ENCODE measurements at places on chromosomes 2 and 18. TPM values are rescaled to one million over a fixed set of nuclear protein-coding genes. Genes with fewer than 3 reads are reported as not detected.
A peak's percentile ranks its signal among the peaks of the same experiment; 100 is the strongest.

The SPEG gene
- 57.8 TPM for total RNA-seq

The NTSR2 gene
- not detected for total RNA-seq

The DOK6 gene
- total RNA-seq: 4.1 TPM

The ACVR1C gene
- total RNA-seq: 1.6 TPM

The FSHR gene
- total RNA-seq: not detected

The SERPINB13 gene
- not detected for total RNA-seq

The MBOAT2 gene
- 19.2 TPM for total RNA-seq

The FN1 gene
- total RNA-seq: 111 TPM

The GCKR gene
- total RNA-seq: 1.1 TPM

The OXER1 gene
- 2.7 TPM for total RNA-seq

The ST6GAL2 gene
- total RNA-seq: 8.6 TPM

The DLX1 gene
- total RNA-seq: not detected

The IL1B gene
- total RNA-seq: not detected

The SCN2A gene
- 0.39 TPM for total RNA-seq

The SETBP1 gene
- 9.6 TPM for total RNA-seq

The BZW1 gene
- total RNA-seq: 208 TPM

The HRH4 gene
- total RNA-seq: not detected

DNA sequence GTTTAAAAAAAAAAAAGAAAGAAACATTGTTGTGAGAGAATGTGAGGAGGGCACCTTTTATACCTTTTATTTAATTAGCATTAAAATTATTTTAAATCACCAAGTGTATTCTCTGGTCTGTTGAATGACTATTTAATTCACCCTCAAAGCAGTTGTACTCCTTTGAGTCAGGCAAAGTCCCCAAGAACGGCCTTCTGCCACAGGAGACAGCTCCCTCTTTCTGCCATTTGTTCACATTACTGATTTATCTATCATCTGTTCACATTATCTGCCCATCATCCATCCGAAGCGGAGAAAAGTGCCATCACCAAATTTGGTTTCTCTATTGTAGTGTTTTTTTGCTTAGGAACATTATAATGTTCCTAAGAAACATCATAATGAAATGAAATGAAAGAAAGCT lies 240.7 kb upstream of the DPP10 start:
- no peak for DNase-seq

DNA sequence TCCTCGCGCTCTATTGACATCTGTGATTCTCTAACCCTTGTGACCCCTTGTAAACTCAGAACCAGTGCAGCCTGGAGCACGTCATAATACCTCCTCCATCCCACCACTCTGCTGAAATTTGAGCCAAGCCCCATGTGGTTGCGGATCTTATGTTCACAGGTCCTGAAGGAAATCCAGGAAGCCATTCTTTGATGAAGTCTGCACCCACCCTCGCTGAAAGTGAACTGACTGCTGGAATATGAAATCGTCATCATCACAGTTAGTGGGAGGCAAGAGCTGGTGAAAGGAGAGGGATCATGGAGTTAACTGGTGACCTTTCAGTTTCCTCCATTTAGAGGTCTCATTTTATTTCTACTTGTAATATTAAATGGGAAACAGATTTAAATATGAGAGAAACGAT lies 21.6 kb downstream of the ZEB2 start:
- no peak for DNase-seq

DNA sequence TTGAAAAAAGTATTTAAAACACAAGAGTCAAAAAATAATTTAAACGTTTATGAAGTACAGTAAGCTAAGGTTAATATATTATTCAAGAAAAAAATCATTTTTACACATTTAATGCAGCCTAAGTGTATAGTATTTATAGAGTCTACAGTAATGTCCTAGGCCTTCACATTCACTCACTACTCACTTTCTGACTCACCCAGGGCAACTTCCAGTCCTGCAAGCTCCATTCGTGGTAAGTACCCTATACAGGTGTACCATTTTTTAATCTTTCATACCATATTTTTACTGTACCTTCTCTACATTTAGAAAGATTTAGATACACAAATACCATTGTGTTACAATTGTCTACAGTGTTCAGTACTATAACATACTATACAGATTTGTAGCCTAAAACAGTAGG lies 20.9 kb upstream of the RPRD1A start:
- DNase-seq: no peak

- DNase-seq: no peak
Observed at GRCh38 chr2:151757861-151758260, 23.6 kb upstream of the NEB start.

DNA sequence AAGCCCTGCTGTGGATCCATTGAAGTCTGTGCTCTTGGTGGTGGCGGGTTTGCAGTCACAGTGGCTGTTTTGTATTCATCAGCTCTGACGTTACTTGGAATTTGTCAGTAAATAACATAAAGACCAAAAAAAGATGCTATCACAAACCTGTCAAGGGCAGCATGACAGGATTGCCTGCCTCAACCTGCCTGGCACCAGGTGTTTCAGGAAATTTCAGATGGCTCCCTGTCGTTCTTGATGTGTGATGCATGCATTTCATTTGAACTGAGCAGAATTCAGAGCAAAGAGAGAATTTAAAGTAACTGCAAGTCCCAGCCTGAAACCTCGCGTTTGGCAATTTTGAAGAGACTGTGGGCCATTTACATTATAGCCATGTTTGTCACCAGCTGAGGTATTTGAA lies 50.3 kb upstream of the EPC2 start:
- no peak for DNase-seq

DNA sequence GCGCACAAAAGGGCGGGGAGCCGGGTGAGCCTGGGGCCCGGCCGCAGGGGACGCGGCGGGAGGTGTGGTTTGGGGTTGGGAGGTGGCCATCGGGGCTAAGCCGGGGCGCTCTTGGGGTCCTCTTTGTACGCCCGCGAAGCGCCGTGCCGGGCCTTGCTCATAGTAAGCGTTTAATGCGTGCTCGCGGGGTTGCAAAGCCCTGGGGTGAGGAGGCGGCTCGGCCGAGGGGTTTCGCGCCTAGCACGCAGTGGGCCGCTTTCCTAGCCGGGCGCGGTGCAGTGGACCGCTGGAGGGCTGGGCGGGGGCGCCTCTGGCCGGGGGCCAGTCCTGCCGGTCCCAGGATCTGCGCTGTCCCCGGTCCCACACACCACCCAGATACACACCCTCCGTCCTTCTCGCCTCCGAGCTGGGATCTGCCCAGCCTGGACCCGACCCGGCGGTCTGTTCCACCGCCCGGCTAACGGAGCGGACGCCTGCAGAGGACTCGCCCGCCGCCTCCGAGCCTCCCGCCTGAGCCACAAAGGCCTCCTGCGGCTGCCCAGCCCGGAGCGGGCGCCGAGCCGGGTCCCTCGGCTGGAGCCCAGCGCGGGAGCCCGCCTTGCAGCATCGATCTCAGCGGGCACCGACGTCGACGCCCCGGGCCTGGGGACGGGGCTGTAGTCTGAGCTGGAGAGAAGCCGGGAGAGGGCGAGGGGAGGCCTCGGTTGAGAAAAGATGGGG lies 564 bp downstream of the DPYSL5 start:
- no peak for DNase-seq

DNA sequence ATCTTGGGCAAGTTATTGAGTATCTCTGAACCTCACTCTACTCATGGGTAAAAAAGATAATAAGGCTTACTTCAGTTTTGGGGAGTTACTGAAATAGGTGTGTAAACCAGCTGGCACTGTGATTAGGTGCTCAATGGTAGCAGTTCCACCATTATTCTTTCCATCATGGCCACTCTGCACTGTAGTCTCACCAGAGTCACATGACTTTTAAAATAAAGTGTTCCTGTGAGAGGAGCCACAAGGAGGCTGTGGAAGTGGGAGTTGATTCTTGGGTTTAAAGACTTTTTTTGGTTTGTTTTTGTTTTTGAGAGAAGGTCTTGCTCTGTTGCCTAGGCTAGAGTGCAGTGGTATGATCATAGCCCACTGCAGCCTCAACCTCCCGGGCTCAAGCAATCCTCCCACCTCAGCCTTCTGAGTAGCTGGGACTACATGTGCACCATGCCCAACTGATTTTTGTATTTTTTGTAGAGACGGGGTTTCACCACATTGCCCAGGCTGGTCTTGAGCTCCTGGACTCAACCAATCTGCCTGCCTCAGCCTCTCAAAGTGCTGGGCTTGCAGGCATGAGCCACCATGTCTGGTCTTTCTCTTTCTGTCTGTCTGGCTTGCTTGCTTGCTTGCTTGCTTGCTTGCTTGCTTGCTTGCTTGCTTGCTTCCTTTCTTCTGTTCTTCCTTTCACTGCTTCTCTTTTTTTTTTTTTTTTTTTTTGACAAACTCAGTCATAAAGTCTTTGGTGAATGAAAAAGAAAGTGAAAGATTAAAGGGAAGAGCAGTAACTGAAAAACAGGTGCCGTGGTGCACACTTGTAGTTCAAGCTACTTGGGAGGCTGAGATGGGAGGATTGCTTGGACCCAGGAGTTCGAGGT lies 21.2 kb upstream of the ACVR1 start:
- DNase-seq: no peak

- DNase-seq: no peak
Observed at GRCh38 chr18:45282101-45282812, 333.0 kb upstream of the SLC14A2 start.

- no peak for DNase-seq
Observed at GRCh38 chr18:46398005-46398404, 259.0 kb downstream of the LOXHD1 start.

DNA sequence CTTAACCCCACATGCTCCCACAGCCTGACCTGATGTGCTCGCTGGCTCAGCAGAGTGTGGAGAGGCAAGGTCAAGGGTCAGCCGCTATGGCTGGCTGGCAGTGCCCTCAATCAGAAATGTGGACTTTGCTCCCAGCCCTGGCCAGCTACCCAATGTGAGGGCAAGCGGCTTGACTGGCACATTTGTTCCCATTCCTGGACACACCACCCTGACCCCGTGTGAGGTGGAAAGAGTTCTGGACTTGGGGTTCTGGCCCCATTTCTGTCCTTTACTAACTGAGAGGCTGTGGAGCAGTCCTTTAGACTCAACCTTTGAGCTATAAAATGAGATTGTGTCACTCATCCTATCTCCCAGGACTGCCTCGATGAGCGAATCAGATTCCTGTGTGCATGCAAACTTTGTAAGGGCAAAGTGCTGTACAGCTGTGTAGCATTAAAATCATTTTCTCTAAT lies 9.1 kb downstream of the THNSL2 start:
- no peak for DNase-seq

DNA sequence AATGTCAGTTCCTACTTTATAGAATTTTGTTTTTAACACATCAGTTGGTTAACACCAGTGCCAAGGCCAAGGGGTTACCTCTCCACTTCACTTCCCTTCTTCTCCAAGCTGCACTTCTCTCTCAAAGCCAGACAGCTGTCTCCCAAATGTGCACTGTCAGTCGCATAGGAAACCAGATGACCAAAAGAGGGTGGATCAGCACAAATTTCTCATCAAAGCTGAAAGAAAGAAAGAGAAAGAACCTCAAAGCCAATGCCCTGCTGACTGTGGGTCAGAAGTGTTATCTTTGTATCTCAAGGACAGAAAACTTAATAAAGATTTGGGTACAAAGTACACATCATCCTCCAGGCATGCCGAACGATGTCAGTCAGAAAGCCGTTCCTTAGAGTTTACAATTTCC lies 32.2 kb downstream of the SPATS2L start:
- no peak for DNase-seq

DNA sequence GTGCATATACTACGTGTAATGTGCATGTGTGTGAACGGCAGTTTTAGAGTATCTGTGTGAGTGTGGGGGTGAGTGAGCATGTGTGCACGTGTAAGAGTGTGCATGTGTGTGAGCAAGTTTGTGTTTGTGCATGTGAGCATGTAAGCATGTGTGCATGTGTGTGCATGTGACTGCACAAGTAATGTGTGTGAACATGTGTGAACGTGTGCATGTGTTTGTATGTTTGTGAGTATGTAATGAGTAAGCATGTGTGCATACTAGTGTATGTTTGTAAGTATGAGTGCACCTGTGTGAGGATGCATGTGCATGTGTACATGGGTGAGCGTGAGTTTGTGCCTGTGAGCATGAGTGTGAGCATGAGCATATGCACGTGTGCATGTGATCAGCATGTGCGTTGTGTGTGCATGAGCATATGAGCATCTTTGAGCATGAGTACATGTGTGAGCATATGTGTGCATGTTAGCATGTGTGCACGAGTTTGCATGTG lies 90.7 kb downstream of the ZNF516 start:
- DNase-seq: no peak

DNA sequence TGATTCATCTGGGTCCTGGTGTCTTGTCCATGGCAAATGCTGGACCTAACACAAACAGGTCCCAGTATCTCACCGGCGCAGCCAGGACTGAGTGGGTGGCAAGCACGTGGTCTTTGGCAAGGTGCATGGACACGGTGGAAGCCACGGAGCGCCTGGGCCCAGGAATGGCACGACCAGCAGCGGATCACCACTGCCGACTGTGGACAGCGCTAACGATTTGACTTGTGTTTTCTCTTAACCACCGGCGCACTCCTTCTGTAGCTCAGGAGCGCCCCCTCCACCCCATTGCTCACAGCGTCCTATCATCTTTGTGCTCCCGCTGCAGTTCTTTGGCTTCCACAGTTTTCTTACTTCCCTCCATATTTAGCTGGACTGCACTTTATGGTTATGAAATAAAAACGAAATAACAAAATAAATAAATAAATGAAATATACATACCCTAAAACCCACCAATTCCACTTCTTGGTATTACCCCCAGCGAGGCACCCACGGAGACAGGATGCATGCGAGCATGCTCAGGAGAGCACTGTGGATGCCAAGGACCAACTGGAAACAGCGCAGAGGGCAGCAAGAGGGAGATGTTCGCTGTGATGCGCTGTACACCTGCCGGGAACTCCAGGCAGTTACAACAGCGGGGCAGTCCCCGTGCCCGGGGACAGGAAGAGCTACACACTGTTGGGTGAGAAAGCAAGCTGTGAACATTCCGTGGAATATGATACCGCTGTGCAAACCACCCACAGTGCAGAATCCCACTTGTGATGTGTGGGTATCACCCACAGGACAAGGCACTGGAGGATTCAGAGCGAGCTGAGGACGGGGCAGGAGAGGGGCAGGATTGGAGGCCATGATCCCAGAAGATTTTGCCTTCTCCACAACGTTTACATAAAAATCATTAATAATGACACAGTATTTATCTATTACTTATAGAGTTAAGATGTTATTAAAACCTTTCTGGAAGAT lies 7.0 kb upstream of the CIDEA start:
- DNase-seq: peak; percentile 78

DNA sequence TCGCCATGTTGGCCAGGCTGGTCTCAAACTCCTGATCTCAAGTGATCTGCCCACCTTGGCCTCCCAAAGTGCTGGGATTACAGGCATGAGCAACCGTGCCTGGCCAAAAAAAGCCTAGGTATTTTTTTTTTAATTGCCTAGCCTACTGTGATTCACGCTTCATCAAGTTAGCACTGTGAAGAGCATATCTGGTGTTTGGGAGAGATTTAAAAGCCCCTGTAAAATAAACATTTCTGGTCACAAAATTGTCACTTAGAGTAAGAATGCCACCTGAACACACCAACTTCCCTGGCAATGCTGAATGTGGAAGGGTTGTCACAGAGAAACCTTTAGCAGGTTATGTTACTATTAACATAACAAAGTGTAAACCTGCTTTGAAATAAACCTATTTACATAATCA lies 39.7 kb upstream of the CHAC2 start:
- DNase-seq: no peak

- no peak for DNase-seq
Observed at GRCh38 chr18:36499938-36500337, 202.4 kb downstream of the FHOD3 start.

- DNase-seq: no peak
Observed at GRCh38 chr2:73823916-73824523, 4.7 kb upstream of the STAMBP start.

- peak; percentile 64 for DNase-seq
Observed at GRCh38 chr18:37270038-37270665, 295.4 kb downstream of the CELF4 start.

GRCh38 chr2:161139098-161139987 lies 20.9 kb upstream of the TANK start:
- DNase-seq: no peak

GRCh38 chr18:11749305-11749704 lies 60.2 kb downstream of the GNAL start:
- no peak for DNase-seq

Measured in WTC11 (cell line).